Right forelimb (tissue), 1 donor: ENCODE measurements at places on chromosomes 5 and 9.

DNA sequence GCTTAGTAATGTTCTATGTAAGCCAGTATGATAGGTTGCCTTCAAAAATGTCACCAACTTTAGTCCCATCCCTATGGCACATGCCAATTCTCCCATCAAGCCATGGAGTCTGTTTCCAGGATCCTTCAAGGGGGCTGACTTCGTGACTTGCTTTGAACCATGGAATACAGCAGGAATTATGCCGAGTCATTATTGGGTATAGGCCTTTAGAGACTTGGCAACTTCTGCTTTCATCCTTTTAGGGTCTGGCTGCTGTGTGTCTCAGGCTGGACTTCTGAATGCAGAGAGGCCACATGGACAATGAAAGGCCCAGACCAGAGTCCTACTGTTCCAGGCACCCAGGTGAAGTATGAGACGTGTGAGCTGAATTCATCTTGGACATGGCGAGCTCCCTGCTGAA is 109.8 kb downstream of the DENND1A start:
- DNase-seq = no peak

DNA sequence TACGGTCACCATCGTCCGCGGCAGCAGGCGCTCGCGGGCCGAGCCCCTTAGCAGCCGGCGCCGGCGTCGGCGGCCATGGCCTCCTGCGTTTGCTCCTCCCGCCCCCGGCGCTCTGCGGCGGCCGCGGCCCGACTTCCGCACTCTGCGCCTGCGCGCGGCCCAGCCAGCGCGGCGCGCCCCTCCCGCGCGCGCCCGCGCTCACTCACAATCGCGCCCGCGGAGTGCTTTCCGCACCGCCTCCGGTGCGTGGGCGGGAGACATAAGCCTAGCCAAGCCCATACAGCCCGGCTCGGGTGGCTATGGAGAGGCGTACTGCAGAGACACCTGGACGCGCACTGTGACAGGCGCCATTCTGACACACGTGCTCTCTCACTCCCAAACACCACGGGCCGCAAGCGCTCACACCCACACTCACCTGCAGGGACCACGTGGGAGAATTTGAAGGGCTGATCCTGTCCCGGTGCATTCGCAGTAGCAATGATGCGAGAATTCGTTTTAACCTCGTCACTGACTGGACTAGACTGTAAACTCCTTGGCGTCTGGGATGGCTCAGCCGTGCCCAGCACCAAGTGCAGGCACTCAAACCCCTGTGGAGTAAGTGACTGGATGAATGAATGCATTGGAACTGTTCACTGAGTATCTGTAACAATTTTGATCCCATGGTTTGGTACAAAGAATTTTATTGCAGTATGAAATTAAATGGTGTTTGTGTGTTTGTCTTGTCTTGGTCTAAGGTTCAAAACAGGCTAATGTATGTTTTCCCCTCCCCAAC is at the start of gene RNF145:
RNF145 (minus strand) TSS at position 116 of the 772 bp plus-strand sequence. CDS start 5,936 bp downstream, outside the sequence.
- DNase-seq = peak; percentile 89

- DNase-seq = no peak
Measured at GRCh38 chr5:58731641-58732040, 148.8 kb downstream of the RAB3C start.

- DNase-seq = no peak
Measured at GRCh38 chr9:89477811-89478630, 19.9 kb downstream of the SEMA4D start.

DNA sequence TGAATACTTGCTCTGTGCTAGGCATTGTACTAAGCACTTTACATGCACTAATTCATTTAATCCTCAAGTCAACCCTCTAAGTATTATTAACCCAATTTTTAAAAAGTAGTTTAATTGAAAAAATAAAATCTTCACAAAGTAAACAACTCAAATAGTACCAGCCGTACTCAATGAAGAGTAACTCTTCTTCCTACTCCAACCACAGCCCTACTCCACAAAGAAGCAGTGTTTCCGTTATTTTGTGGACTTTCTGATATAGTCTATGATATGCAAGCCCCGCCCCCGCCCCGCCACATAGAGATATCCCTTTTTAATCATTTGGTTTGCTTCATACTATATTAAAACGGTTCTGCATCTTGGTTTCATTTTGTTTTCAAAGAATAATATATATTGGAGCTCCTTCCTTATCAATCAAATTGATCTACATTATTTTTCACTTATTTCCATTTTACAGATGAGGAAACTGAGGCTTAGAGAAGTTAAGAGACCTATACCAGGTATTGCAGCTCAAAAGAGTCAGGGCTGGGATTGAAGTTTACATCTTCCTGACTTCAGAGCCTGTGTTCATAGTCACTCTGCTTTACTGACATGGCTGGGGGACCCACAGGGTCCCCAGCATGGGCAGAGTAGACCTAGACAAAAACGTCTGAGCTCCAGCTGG is 78.6 kb downstream of the PCDH1 start:
- no peak for DNase-seq

DNA sequence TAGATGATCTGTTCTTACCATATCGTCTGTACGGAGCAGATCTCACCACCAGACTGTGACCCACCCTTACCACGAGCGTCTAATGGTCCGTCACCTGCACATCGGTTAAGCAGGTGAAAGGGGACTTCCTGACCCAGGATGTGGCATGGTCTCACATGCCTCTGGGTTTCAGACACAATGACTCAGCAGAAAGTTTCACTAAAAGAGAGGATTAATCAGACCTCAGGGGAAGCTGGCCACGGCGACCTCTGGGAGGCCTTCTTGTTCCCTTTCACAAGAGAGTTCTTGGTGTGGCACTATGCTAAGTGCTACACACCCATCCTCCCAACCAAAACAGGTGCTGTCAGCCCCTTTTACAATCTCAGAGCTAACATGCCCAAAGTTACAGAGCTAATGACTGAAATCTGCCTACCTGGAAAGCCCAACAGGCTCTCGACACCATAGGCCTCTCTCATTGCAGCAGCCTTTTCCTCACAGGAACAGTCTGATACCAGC is 41.6 kb downstream of the ADAMTS12 start:
- no peak for DNase-seq

DNA sequence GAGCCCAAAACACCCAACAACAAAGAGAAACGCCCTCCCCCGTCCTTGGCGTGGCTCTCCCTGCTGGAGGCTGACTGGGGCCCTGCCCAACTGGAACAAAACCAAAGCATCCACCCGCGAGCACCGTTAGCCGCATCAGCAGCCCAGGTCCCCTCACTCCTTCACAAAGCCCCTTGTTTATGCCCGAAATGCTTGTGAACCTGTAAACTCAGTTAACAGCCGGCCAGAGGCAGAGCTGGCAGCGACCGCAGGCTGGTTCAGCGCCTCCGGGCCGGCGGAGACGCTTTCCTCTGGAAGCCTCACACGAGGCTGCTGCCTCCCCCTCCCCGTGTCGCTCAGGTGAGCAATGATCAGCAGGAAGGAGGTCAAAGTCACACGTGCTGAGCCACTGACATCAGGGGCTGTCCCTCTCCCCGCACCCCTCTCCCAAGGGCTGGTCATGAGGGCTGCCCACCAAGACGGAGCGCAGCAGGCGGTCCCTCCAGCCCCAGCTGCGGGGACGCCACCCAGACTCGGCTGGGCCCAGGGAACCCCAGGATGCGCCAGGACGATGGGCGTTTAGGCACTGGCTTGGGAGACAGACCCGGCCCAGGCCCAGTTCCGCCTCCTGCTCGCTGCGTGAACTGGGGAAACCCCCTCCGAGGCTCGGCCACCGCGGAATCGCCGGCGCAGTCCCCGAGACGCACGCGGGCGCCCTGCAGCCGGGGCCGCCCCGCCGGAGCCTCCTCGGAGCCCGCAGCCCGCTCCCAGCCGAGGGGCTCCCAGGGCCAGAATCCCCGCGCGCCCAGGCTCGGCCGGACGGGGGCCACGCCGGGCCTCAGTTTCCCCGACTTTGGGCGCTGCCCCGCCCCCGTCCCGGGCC is 563 bp downstream of the SNAPC4 start:
- DNase-seq = no peak

- no peak for DNase-seq
Measured at GRCh38 chr5:179607160-179607931, 16.1 kb downstream of the HNRNPH1 start.

GRCh38 chr9:4787876-4788275 is 4.9 kb upstream of the RCL1 start:
- DNase-seq = no peak

- DNase-seq = no peak
Measured at GRCh38 chr5:59847586-59847985, 45.9 kb downstream of the PDE4D start.

DNA sequence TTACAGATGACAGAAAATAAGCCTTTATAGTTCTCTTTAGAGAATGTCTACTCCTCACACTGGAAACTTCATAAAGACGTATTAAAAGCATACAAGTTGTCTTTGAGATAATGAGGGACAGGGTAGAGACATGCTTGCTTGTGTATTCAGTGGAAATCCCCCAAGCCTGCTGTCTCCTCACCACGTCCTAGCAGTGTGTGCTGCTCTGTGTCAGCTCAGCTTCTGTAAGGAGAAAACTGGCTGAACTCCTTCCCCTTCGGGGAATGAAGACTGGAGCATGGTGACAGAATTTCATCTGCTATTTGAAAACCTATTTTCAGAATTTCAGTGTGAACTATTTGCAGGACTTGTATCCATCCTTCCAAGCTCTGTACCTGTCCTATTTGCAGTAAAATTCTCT is 9.4 kb downstream of the OR2V2 start:
- no peak for DNase-seq

DNA sequence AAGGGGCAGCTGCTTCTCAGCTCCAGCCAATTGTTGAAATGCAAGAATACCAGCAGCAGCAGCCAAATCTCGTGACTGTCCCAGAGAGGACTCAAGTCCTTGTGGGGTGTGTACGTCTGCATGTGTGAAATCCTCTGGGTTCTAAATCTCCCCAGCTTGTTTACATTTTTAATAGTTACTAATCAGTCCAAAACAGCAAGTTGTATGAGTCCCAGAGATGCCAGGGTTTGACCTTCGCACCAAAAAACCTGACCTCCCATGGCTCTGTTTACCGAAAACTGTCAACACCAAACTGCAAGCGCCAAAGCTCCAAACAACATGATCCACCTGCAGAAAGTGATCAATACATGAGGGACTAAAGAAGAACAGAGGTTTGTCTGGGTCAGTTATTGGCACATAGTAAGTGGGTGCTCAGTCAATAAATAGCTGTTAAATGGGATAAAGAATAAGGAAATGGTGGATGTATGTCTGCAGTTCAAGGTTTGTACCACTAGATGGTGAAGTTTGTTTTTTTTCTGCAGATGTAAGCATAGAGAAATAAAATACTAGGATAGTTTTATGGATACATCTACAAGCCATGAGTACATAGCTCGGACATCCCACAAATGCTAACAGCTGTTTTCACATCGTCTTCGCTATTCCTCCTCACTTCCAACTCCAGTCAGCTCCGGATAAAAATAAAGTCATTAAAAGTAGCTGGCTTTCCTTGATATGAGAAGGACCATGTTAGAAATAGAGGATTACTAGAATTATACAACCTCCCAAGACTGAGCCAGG is 85.3 kb upstream of the ADRB2 start:
- DNase-seq = no peak

DNA sequence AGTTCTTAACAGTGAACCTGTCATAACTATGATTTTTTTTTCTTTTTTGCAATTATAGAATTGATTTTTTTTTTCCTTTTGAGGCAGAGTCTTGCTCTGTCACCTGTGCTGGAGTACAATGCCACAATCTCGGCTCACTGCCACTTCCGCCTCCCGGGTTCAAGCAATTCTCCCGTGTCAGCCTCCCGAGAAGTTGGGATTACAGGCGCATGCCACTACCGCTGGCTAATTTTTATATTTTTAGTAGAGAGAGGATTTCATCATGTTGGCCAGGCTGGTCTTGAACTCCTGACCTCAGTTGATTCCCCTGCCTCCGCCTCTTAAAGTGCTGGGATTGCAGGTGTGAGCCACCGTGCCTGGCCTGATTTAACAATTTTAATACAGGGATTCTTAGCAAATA is 21.4 kb downstream of the UGCG start:
- DNase-seq = no peak

DNA sequence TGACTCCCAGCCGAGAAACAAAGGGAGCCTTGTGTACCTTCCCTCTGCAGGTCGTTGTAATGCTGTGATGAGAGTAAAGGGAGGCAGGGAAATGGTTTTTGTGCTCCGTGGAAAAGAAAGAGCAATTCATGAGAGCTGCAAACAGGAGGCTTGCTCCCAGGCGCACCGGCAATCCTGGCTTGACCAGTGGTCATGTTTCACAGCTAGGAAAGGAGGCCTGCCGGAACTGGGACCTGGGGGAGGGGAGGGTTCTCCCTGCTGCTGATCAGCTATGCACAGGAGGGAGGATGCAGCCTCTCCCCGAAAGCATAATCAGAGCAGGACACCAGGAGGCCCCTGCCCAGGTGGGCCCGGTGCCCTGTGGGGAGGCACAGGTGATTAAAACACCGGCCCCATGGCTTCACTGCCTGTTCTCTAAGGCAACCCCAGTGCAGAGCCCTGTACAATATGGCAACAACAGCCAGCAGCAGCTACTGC is 131.3 kb downstream of the ZDHHC21 start:
- no peak for DNase-seq

- no peak for DNase-seq
Measured at GRCh38 chr9:127126971-127127370, 4.5 kb upstream of the ANGPTL2 start.

GRCh38 chr9:129469188-129469987 is 151.5 kb downstream of the C9orf50 start:
- DNase-seq = no peak

- DNase-seq = no peak
Measured at GRCh38 chr5:58490402-58491050, 709 bp upstream of the GAPT start.

GRCh38 chr5:119336262-119336661 is 19.6 kb upstream of the TNFAIP8 start:
- no peak for DNase-seq

DNA sequence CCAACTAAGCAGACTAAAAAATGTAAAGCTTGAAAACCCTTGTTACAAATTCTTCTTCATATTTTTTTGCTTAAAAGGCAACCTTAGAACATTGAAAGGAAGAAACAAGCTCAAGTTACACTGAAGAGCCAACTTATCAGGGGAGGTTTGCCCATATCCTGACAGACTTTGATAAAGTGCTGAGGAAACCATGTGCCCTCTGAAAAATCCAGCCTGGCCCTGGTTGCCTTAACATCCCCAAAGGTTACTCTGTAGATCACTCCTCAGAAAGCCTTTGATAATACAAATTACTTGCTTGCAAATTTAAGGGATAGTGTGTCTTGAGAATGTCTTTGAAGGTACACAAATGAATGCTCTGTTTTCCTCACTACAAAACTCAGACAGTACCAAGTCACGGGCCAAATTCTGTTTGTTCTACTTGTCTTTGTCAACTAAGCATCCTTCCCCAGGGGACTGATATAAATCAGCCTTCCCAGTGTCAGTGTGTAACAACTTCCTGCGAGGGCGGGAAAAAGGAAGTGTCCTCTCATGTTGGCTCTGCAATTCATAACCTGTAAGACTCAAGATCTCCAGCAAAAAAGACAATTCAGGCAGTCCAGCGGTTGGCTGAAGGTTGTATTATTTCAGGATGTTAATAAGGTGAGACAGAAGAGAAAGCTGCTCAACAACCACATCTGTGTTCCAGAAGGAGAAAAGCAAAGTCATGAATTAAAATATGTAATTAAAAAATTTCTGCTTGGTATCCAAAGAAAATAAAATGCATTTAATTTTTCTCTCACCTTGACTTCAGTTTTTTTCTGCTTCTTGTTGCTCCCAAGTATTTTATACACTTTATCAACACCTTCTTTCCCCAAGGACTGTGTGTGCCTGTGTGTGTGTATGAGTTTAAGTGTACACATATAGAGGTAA is 199.9 kb downstream of the PIK3R1 start:
- no peak for DNase-seq

- DNase-seq = no peak
Measured at GRCh38 chr5:6069496-6070185, 308.7 kb downstream of the MED10 start.
